ENCODE measurements at places on chromosomes 2 and 18.

- DNase-seq = no peak
Observed at GRCh38 chr2:105800036-105800713, 55.5 kb downstream of the NCK2 start.

DNA sequence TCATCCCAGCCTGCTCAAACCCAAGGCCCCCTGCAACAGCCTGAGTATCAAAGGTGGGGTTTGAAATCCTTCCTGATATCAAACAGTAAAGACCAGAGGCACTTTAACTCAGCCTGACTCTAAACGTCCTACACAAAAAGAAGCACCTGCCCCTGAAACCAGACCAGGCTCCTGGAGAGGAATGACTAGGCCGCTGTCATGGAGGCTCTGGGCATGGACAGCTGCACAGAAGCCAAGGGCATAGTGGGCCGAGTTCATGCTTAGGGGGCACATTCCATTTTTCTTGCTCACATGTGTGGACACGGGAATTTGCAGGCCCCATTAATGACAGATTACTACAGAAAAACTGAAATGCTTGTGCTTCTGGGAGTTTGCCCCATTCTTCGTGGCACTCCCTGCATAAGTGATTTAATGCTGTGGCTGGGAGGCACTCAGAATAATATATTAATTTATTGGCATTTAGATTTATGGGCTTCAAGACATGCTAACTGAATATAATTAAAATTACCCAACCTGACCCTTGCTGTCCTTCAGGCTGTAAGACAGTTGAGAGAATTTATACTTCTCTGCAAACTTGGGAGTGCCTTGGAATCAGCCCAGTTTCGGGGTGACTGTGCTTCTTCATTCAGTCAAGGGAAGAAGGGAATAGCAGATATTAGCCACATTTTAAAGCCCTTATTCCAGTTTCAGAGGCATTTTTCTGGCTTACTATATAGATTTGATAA is 105.5 kb downstream of the GYPC start:
- no peak for DNase-seq

- DNase-seq = no peak
Observed at GRCh38 chr2:106094131-106094841, 99.8 kb downstream of the UXS1 start.

DNA sequence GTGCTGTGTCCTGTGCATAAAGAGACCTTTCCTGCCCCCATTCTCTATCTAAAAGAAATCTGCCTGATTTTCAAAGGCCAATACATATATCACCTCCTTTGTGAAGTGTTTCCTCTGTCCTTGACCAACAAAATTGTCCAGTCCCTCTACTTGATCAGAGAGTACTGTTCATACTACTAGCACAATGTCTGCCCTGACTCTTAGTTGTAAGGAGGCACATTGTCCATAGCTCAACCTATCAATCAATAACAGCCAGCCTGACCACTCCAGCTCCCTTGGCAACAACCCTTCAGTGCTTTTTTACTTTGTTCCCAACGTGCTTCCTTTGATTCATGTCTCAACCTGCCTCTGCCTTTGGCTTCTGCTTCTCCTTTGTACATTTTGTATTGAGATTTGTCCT is 398.9 kb downstream of the TRIB2 start:
- DNase-seq = no peak
